ENCODE measurements at places on chromosomes 3 and 15.

GRCh38 chr15:42155546-42156242 is 742 bp downstream of the PLA2G4F start:
- no peak for DNase-seq

DNA sequence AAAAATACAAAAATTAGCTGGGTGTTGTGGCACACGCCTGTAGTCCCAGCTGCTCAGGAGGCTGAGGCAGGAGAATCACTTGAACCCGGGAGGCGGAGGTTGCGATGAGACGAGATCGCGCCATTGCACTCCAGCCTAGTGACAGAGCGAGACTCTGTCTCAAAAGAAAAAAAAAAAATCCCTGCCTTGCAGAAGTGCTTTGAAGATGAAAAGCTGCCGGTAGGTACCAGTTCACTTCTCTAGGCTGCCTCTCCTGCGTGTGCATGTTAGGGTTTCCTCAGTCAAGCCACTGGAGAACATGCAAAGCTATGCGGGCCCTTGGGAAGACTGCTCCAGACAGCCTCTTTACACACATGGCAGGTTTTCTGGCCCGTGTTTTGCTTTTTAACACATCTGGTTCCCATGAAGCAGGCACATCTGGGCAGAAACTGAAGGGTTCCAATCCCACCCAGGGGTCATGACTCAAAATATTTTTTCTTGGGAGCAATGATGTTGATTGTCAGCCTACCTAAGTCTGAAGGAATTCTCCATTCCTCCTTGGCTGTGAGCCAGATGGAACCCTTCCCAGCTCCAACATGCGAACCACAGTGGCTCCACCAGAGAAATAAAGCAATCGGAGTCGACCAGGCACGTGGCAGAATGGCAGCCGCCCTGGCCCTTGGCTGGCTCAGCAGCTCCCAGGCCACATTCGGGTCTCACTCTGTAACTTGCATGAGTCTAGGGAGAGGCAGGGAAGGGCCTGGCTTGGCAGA is 29.6 kb downstream of the MGLL start:
- no peak for DNase-seq

DNA sequence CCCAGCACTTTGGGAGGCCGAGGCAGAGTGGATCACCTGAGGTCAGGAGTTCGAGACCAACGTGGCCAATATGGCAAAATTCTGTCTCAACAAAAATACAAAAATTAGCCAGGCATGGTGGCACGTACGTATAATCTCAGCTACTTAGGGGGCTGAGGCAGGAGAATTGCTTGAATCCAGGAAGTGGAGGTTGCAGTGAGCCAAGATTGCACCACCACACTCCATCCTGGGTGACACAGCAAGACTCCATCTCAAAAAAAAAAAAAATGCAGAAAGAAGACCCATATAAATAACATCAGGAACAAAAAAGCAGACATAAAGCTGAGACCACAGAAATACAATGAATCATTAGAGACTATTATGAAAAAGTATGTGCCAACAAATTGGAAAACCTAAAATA is 235.2 kb upstream of the VEPH1 start:
- DNase-seq = no peak

- DNase-seq = no peak
These were observed 346.1 kb downstream of the EPHB1 start for GRCh38 chr3:135141160-135141559.

GRCh38 chr15:57589754-57590153 is 1.9 kb upstream of the MYZAP start:
- no peak for DNase-seq

DNA sequence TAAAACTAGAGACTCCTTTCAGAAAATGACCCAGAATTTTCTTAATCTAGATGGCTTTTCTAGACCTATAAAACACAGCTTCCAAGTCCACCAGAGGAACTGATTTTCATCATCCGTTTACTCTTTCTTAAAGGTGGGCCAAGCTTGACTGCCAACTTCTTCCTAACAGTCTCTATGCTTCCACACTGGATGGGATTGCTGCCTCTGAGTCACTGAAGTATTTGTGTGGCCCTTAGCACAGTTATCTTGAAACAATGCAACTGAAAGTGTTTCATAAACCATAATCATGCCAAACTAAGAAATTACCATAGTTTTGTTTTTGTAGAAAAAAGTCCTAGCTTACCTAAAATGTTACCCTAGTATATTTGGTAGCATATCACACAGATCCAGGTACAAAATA is 985.7 kb downstream of the TUSC7 start:
- no peak for DNase-seq

DNA sequence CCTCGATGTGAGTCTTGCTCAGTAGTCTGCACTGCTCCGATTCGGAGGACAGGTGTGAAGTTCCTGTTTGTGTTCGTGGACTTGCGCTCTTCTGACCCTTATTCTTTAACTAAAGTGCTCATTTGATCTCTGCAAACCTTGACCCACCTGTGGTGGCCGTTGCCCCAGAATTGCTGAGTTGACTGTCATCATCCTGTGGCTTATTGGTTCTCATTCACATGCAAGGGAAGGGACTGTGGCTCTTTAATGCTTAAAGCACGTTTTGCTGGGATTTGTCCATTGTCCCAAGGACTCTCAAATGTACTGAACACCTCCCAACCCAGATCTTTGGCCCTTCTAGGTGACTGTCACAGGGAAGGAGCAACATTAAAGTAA is 13.4 kb downstream of the SYNM start:
- DNase-seq = no peak

DNA sequence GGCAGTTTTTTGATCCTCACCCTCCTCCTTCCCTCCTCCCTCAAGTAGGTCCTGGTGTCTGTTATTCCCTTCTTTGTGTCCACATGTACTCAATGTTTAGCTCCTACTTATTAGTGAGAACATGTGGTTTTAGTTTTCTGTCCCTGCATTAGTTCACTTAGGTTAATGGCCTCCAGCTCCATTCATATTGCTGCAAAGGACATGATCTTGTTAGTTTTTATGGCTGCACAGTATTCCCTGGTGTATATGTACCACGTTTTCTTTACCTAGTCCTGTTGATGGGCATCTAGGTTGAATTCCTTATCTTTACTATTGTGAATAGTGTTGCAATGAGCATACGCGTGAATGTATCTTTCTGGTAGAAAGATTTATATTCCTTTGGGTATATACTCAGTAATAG is 61.7 kb upstream of the FGF7 start:
- no peak for DNase-seq

DNA sequence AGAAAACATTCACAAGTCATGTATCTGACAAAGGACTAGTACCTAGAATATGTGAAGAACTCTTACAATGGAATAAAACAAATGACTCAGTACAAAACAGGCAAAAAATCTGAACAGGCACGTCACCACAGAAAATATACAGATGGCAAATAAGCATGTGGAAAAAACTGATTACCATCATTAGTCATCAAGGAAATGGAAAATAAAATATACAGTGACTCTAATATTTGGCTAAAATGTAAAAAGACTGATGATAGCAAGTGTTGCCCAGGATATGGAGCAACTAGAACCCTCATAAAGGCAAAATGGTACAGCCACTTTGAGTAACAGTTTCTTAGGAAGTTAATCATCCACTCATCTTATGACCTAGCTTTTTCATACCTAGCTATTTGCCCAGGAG is 95.8 kb upstream of the ABHD17C start:
- DNase-seq = no peak

DNA sequence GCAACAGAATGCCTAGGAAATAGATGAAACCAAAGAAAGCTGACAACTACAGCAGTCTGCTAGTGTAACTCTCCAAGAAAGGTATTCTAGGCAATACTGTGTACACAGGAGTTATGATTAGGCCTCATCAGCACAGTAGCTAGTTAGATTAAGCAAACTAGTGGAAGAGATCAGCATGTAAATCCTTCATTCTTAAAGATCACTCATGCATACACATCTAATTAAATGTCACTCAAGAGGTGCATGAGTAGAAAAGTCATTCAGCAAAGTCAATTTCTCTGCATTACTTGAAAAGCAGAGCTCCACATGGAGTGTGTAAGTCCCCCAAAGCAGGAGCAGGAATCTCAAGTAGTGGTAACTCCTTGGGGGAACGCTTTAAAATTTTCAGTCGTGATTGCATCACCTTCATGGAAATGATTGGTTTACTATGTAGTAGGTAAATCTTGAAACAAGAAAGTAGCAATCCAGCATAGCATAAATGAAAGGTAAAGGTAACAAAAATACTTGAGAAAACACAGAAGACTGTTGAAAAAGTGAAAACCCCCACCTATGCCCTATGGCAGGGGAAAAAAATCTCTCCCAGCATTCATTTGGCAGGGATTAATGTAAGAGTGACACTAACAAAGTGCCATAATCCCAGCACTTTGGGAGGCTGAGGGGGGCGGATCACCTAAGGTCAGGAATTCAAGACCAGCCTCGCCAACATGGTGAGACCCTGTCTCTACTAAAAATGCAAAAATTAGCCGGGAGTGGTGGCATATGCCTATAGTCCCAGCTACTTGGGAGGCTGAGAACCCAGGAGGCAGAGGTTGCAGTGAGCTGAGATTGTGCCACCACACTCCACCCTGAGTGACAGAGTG is 29.4 kb upstream of the PPIB start:
- no peak for DNase-seq

- DNase-seq = no peak
These were observed 68.4 kb upstream of the SEC13 start for GRCh38 chr3:10389339-10389738.

GRCh38 chr15:75016431-75016830 is 7.0 kb upstream of the PPCDC start:
- DNase-seq = no peak

GRCh38 chr3:33915796-33916546 is 117.5 kb downstream of the PDCD6IP start:
- DNase-seq = no peak

DNA sequence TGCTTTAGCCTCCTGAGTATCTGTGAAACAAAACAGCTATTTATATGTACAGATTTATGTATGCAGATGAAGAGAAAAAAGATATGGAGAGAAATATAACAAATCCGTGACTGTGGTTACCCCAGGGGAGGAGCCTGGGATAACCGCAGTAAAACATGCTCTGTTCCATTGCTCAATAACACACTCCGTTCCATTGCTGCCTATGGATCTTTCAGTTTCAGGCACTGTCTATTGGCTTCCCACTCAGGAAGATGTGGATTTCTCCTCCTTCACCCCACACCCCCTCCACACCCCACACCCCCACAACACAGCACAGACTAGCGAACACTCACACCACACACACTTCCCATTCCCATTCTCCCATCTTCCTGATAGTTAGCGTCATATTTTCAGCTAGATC is 47.9 kb downstream of the CDCP1 start:
- DNase-seq = no peak

- DNase-seq = no peak
These were observed 44.3 kb downstream of the PXYLP1 start for GRCh38 chr3:141275973-141276372.

- DNase-seq = no peak
These were observed 48.0 kb upstream of the MEX3B start for GRCh38 chr15:82093774-82094211.
